Amniotic stem cell (primary cell): ENCODE measurements at places on chromosomes 6 and 20.
A peak's percentile ranks its signal among the peaks of the same experiment; 100 is the strongest.

DNA sequence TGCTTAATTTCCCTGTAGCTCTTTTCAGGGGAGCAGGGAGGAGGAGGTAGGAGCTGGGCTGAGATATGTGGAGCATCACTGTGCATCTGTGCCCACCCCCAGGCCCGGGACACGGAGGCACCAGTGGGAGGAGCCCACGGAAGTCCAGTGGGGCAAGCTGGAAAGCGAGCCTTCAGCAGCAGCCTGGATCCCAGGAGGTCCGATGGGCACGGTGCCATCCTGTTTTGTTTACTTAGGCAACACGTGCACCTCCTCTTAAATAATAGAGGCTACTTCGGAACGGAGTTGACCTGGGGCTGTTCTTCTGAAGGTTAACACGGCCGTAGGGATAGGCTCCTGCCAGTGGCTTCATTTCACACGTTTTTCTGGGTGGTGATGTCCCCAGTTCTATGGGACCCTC lies 51.6 kb downstream of the CDH4 start:
- no peak for DNase-seq

DNA sequence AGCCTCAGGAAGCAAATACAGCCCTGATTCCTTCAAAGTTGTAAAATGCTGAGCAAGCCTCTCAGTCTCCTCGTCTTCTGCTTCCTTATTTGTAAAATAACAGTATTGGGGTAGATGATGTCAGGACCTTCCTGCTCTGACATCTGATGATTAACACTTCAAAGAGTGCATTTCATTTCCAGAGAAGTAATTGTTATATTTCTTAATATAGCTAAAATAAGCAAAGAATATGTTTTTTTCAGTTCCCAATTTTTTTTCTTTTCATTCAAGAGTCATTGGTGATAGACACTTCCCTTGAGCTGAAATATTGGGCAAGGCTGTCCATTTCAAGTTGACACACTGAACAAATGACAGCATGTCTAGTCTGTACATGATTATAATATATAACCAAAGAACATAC lies 53.4 kb downstream of the SLX4IP start:
- DNase-seq = no peak

- DNase-seq = no peak
Observed at GRCh38 chr20:48098099-48098498, 312.8 kb upstream of the SULF2 start.

DNA sequence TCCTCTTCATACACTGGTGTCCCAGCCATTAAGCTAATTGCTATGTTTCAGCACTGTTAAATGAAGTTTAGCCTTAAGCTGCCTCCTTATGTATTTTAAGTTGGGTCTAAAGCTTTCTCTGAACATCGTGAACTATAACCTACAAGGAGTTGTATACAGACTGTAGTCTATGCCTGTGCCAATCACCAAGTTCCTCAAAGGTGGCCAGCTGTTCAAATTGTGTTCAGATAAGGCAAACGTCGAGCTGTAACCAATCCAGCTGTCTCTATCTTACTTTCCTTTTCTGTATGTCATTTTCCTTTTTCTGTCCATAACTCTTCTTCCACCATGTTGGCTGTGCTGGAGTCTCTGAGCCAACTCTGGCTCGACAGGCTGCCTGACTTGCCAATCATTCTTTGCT lies 199.6 kb downstream of the OGFRL1 start:
- no peak for DNase-seq

DNA sequence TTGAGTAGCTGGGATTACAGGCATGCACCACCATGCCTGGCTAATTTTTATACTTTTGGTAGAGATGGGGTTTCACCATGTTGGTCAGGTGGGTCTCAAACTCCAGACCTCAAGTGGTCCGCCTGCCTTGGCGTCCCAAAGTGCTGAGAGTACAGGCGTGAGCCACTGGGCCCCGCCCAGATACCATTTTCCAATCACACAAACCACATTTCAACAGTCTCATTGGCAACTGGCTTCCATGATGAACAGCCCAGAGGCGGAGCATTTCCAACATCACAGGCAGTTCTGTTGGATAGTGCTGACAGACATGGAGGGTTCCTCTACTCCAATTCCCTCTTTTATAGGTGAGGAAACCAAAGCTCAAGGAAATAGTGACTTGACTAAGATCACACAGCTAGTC lies 43.9 kb upstream of the PLCB4 start:
- DNase-seq = no peak

GRCh38 chr6:104483225-104483834 lies 376.4 kb downstream of the HACE1 start:
- no peak for DNase-seq

DNA sequence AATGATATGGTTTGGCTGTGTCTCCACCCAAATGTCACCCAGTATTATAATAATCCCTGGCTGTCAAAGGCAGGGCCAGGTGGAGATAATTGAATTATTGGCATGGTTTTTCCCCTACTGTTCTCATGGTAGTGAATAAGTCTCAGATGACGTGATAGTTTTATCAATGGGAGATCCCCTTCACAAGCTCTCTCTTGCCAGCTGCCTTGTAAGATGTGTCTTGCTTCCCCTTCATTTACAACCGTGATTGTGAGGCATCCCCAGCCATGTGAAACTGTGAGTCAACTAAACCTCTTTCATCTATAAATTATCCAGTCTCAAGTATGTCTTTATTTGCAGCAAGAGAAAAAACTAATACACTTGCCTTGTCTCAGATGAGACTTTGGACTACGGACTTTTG lies 907.3 kb upstream of the MANEA start:
- no peak for DNase-seq

GRCh38 chr20:51491393-51491792 lies 51.1 kb downstream of the NFATC2 start:
- DNase-seq = no peak

GRCh38 chr6:88517737-88518136 lies 351.6 kb upstream of the CNR1 start:
- DNase-seq = no peak

DNA sequence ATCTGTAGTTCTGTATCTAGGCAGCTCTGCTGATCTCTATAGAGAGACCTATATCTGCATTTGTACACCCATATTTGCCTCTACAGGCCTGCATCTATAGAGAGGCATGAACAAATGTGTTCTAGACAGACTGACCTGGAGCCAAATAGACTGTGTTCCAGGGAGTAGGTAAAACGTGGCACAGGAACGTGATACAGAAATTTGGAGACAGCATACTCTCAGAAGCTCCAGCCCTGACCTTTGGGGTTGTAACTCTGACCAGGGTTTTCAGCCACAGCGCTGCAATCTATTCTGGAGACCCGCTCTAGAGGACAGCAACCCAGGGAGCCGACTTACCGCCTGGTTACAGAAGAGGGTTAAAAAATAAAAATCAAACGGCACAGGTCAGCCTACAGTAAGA lies 983 bp downstream of the RBBP9 start:
- no peak for DNase-seq

DNA sequence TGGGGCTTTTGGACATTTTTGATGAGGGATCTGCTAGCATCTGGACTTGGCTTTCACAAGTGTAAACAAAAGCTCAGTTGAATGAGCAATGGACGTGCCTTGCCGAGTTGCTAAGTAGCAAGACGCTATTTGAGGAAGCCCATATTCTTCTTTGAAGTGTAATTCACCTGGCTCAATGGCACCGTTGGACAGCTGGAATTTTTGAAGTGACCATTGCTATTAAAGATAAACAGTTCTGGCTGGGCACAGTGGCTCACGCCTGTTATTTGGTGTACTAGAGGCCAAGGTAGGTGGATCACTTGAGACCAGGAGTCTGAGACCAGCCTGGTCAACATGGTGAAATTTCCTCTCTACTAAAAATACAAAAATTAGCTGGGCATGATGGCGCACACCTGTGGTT lies 88.8 kb upstream of the SOX4 start:
- DNase-seq = no peak

GRCh38 chr6:111524735-111525134 lies 41.7 kb upstream of the REV3L start:
- DNase-seq = no peak

DNA sequence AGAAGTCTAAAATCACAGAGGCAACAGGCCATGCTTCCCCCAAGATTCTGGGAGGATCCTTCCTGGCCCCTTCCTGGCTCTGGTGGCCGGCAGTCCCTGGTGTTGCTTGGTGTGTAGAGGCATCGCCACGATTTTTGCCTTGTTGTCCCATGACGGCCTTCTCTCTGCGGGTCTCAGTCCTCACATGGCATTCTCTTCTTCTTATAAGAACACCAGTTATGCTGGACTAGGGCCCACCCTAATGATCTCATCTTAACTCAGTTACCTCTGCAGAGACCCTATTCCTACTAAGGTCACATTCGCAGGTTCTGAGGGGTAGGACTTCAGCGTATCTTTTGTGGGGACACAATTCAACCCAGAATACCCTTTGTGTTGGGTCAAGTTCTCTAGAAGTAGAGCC lies 168.0 kb downstream of the LINC00237 start:
- no peak for DNase-seq

- no peak for DNase-seq
Observed at GRCh38 chr6:37941871-37942270, 122.3 kb downstream of the ZFAND3 start.

- DNase-seq = no peak
Observed at GRCh38 chr6:54491431-54491830, 183.2 kb downstream of the TINAG start.

GRCh38 chr6:133306931-133307330 lies 65.8 kb downstream of the EYA4 start:
- DNase-seq = no peak

DNA sequence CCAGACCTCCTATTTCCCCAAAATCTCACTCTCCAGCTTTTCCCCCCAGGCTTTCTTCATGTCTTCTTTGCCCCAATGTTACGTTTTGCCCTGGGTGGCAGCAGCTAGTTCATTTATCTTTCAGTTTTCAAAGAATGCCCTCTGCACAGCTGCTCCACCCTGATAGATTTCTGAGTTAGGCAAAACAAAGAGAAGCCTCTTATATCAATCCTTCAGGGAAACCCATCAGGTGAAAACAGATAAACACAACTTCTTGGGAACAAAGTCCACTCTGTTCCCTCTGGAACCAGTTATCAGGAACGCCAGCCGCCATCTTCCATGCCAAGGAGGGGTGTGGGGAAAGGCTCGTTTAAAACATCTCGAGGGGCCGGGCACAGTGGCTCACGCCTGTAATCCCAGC lies 34.0 kb downstream of the ZBTB9 start:
- DNase-seq = no peak

- no peak for DNase-seq
Observed at GRCh38 chr20:48673507-48673906, 154.3 kb downstream of the PREX1 start.

GRCh38 chr6:72248621-72249020 lies 362.3 kb downstream of the RIMS1 start:
- no peak for DNase-seq

GRCh38 chr20:8670893-8671215 lies 398.0 kb upstream of the PLCB4 start:
- no peak for DNase-seq

GRCh38 chr20:17843246-17844132 lies 125.1 kb downstream of the SNX5 start:
- peak; percentile 83 for DNase-seq

DNA sequence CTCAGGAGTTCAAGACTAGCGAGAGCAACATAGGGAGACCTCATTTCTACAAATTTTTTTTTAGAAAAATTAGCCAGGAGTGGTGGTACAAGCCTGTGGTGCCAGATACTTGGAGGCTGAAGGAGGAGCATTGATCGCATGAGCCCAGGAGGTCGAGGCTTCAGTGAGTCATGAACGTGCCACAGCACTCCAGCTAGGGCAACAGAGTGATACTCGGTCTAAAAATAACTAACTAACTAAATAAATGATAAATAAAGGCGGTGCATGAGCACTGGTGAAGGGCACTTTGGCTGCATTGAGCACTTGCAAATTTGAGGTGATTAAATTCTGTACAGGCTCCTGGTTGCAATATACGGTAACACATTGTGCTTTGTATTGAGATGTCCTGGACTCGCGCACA lies 13.5 kb downstream of the HLA-A start:
- no peak for DNase-seq

- DNase-seq = no peak
Observed at GRCh38 chr6:118649918-118650581, 1.3 kb downstream of the CEP85L start.

DNA sequence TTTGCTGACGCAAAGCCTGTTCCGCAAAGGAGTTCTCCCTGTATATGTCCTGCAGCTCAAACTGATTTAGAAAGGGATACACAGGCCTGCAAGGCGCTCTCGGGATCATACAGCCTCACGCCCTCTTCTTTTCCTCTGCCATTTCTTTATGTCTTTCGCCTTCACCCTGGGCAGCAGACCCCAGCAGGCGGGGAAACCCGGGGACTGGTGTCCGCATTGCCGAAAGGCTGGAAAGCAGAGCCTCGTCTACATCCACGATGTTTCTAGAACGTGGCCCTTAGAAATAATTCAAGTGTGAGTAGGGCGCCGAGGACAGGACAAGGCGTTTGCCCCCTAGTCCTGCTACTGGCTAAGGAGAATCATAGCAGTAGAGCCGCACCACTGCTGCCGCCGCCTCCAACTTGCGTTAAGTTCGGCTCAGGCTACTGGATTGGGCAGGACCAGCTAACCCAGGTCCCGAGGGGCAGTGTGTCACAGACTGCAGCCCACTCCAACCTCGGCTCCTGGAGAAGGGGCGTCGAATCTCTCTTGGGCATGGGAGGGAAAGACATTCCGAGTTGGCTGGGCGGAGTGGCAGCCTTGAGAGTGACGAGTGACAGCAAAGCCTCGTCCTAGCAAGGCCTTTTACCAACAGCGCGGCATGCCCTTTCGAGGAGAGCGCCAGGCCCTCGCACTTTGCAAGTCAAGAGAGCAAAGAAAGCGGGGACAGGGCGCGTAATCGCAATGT lies 2.6 kb upstream of the TBX18 start:
- DNase-seq = no peak

- no peak for DNase-seq
Observed at GRCh38 chr6:77461796-77462195, 1.5 kb downstream of the HTR1B start.

DNA sequence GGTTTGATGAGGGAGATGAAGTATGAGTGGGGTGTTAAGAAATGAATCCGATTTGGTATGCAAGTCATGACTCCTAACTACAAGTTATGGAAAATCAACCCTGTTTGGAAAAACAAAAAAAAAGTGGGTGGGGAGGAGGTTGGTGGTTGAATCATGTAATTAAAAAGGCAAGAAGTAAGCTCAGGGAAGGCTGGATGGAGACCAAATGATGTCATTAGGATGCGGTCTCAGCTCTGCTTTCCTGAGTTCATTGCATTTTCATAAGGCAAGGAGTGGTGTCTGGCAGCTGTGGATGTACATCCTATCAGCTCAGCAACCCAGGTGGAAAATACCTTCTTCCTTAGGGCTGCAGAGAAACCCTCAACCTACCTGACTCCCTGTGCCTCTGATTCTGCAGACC lies 60.4 kb upstream of the AKAP12 start:
- DNase-seq = peak; percentile 72

- DNase-seq = no peak
Observed at GRCh38 chr6:157427969-157428368, 47.0 kb downstream of the ZDHHC14 start.

- DNase-seq = peak; percentile 25
Observed at GRCh38 chr20:19212821-19213502, 520 bp downstream of the SLC24A3 start.

GRCh38 chr6:34695729-34696188 lies 808 bp downstream of the ILRUN start:
- no peak for DNase-seq

GRCh38 chr20:1308067-1308701 lies 20.8 kb downstream of the SDCBP2 start:
- DNase-seq = no peak

- DNase-seq = no peak
Observed at GRCh38 chr6:111711476-111711875, 105.8 kb upstream of the TRAF3IP2 start.

- no peak for DNase-seq
Observed at GRCh38 chr6:13544454-13545186, 29.8 kb upstream of the SIRT5 start.
